ENCODE measurements at places on chromosomes 12 and 14.

- no peak for DNase-seq
These were observed 1162.1 kb upstream of the USP15 start for GRCh38 chr12:61098031-61098580.

DNA sequence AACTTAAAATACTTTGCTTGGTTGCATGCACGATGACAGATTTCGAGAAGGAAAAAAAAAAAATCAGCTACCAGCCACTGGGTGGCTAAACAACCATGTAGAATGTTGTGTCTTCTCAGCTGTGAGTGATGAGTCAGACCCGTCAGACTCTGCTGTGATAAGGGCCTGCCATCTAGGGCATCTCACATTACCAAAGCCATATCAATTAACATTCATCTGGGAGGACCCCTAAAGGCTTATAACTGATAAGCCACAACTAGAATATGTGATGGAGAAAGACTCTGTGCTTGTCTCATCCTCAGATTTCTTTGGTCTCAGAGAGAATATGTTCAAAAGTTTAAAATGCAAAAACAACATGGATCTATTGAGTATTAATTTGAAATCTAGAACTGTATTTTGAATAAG, 111.5 kb downstream of the PAX9 start:
- no peak for DNase-seq

- no peak for DNase-seq
These were observed 106.4 kb upstream of the SRRM4 start for GRCh38 chr12:118874698-118875548.

- DNase-seq, result no peak
These were observed 8.2 kb upstream of the NTS start for GRCh38 chr12:85865890-85866289.

- DNase-seq, result no peak
These were observed 95.8 kb downstream of the NELL2 start for GRCh38 chr12:44780221-44780790.

DNA sequence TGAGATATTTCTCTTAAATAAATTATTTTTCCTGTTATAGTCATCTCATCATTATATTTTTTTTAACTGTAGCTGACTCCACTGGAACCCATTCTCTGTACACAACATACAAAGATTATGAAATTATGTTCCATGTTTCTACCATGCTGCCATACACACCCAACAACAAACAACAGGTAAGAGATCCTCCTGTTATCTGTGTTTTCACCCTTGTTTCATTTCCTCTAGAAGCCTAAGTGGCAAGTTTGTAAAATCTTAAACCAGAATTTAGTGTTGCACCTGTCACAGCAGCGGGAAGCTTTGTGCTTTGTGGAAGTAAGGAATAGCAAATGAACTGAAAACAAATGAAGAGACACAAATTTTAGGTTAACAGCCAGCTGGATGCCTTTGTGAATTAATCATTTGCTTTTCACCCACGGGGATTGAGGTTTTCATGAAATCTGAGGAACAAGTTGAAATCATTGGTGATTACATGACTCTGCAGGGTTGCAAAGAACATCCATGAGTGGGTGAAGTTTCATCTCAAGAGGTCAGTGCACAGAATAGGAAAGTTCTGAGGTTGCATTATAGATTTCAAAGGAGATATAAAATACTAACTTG, 273.9 kb upstream of the RGS6 start:
- DNase-seq, result no peak

DNA sequence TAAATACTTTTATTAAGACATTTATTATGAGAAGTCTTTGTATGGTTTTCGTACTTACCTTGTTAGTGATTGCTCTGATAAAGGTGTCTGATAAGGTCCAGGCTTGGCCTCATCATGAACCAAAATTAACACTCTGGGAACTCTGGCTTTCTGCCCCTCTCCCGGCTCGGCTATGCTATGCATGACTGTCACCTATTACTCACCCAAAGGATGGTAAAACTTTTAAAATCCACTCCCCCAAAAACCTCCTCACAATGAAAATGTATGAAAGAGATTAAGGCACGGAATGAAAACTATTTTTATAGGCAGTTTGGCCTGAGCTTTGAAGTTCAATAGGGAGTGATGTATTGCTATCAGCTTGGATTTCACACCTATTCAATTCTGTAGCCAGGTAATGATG, 217.3 kb upstream of the TBX3 start:
- no peak for DNase-seq

GRCh38 chr12:69534389-69534822, 50.9 kb upstream of the CCT2 start:
- no peak for DNase-seq

GRCh38 chr14:29527286-29527685, 400.4 kb downstream of the PRKD1 start:
- no peak for DNase-seq

Data from activated CD4-positive, alpha-beta T cell treated with anti-CD3 and anti-CD28 coated beads for 1 hour (primary cell).